Hematopoietic multipotent progenitor cell (in vitro differentiated cells): ENCODE measurements at places on chromosomes 3 and 15.

DNA sequence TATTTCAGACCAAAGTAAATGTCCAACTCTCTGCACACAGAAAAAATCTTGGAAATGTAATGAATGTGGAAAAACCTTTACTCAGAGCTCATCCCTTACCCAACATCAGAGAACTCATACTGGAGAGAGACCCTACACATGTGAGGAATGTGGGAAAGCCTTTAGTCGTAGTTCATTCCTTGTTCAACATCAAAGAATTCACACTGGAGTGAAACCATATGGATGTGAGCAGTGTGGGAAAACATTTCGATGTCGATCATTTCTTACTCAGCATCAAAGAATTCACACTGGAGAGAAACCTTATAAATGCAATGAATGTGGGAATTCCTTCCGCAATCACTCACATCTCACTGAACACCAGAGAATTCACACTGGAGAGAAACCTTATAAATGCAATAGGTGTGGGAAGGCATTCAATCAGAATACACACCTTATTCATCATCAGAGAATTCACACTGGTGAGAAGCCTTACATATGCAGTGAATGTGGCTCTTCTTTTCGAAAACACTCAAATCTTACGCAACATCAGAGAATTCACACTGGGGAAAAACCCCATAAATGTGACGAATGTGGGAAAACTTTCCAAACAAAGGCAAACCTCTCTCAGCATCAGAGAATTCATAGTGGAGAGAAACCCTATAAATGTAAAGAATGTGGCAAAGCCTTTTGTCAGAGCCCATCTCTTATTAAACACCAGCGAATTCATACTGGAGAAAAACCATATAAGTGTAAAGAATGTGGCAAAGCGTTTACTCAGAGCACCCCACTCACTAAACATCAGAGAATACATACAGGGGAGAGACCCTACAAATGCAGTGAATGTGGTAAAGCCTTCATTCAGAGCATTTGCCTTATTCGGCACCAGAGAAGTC is 8.0 kb upstream of the ZNF501 start:
- peak; percentile 9 for DNase-seq

DNA sequence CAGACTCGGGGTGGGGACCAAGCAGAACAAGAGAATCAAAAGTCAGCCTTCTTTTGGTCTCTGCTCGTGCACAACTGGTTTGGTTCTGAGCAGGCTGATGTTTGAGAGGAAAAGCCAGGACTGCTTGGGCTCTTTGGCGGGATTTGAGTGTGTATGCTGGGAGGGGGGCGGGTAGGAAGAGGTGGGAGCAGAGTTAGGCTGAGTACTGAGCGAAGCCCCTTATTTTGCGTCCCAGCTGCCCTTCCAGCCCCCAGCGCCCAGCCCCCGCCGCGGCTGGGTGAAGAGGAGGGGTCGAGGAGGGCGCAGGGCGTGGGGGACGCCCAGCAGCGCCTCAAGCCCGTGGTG is 153.5 kb upstream of the GOLIM4 start:
- DNase-seq, result no peak

DNA sequence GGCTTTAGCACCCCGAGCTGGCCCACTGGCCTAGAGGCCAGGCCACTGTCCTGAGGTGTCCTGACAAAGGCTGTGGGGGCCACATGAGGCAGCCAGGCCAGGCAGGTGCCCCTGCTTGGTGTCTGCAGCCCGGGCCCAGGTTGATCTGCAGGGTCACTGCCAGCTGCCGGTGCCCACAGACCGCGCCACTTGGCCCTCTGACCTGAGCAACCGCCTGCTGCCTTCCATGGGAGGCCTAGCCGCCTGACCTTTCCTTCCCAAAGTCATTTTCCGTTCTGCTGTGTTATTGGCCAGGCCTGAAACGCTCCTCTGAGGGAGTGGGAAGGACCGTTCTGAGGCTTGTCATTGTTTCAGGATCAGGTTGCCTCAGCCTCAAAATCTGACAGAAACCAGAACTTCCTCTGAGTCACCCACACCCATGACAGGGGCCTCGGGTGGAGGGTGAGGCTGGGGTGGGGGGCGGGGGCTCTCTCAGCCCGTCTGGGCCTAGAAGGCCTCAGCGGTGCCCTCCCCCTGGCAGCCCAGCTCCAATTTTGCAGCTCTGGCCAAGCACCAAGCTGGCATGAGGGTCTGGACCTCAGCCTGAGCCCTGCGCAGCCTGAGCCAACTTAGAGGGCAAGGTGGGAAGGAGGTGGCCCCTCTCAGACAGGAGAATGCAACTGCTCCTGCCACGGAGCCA is 140.7 kb upstream of the MEF2A start:
- DNase-seq, result peak; percentile 76

DNA sequence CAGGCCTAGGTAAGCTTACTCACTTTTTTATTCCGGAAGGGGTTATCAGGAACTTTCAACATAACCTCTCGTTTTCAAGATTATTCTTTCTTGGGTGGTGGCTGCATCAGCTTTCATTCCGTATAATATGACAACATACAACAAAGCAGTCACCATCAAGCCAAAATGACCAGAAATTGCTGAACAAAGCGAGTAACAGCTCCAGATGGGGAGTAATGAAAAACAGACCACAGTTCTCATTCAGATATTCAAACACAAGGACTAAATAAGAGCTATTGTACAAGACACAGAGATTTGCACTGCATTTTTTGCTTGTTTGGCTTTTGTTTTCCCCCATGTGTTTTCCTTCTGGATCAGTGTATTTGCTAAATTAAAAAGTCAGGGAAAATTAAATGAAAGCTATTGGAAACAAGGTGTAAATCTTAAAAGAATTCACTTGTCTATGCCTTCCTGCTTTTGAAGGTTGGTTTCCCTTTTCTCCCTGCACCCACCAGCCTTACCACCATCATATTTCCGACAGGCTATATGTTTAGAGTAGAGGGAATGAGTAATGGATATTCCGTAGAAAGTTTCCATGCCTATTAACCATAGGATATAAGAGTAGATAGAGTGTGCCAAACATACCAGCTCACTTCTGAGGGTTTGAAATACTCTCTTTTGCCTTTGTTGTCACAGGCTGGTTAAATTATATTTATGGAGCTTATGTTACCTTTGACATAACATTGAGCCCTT is 213.6 kb downstream of the RBMS3 start:
- DNase-seq, result no peak

DNA sequence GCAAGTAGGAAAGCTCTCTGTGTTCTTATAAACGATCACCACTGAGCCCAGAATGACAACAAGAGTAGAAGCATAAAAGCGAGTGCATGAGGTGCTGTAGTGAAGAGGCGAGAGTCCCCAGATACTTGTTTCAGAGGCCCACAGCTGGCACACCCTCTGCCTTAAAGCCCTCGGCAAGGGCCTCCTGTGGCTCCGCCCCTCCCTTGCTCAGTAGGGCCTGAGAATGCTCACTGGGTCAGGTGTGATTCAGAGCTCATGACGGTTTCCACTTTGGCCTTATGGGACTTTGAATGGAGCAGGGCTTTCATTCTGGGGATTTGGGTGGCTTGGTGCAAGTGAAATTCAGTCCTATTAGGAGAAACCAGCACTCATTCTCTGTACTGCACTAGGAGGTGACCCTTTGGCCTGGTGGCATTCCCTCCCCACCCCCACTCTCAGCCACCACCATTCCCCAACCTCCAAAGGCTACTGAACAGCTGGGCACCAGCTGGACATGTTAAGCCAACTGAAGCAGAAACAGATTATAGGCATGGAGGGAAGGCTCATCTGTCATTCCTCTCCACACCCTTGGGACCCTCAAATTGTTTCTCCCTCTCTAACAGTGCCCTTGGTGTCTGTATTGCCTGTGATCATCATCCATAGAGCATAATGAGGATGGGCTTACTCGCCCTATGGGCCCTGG is 109.6 kb upstream of the CTDSPL start:
- DNase-seq, result no peak

- DNase-seq, result no peak
Measured at GRCh38 chr3:152319831-152320617, 51.3 kb downstream of the MBNL1 start.
